ENCODE measurements at places on chromosomes 7 and 10. TPM values are rescaled to one million over a fixed set of nuclear protein-coding genes. Genes with fewer than 3 reads are reported as not detected.

- H3K4me1 ChIP-seq, result peaks cover 13% of the 10 kb centered on the region
- no peak overlapping the region for H3K4me3 ChIP-seq
- H3K27me3 ChIP-seq, result peaks cover 2% of the 10 kb centered on the region
- DNase-seq, result peak; percentile 56
These were observed 78.3 kb downstream of the ST8SIA6 start for GRCh38 chr10:17375936-17376584.

The EIF5AL1 gene
- total RNA-seq, result 0.59 TPM

The HEPACAM2 gene
- not detected for total RNA-seq

GRCh38 chr7:8260871-8261694 is 884 bp downstream of the ICA1 start:
- H3K4me3 ChIP-seq, result peak overlapping the region; percentile 96
- H3K4me1 ChIP-seq, result peaks cover 36% of the 10 kb centered on the region
- peak; percentile 63 for DNase-seq
- peaks cover 16% of the 10 kb centered on the region for H3K36me3 ChIP-seq

DNA sequence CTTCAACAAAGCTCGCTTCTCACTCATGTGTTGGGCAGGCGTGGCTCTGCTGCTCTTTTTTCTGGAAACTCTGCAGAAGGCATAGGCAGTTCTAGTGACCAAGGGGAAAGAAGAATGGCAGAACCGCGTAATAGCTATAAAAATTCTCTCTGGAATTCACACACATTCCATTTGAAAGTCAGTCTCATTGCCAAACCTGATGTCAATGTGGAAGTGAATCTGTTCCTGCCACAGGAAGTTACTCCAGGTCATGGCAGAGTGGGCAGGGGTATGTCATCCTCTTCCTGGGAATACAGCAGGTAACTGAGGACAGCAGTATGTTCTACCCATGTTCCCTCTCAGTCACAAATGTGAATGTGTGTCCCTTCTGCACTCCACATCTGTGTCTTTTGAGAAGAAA is 8.2 kb upstream of the PAXIP1 start:
- H3K36me3 ChIP-seq, result no peaks in the 10 kb centered on the region
- H3K4me3 ChIP-seq, result no peak overlapping the region
- H3K27ac ChIP-seq, result no peak overlapping the region

The CAV1 gene
- 48.2 TPM for total RNA-seq

The OR2A42 gene
- 0.08 TPM for total RNA-seq

Data from endothelial cell (in vitro differentiated cells).